ENCODE measurements at places on chromosomes 2 and 18.

DNA sequence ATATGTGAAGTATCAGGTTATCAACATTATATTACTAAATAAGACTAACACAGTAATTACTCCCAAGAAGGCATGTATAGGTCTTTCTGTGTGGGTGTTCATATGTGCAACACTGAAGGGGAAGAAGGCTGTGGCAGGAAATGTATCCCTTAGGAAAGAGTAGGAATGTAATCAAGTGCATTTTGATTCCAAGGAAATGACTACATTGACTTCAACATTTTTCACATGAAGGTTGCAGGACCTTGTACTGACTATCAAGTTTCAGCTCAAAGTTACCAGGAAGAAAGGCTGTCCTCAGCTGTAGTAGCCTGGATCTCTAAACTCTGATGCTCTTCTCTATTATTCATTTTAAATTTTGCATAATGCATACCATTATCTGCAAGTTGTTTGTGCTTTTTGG lies 680.8 kb downstream of the NYAP2 start:
- no peak for DNase-seq

GRCh38 chr2:28601616-28602015 lies 105.8 kb downstream of the PLB1 start:
- no peak for DNase-seq

DNA sequence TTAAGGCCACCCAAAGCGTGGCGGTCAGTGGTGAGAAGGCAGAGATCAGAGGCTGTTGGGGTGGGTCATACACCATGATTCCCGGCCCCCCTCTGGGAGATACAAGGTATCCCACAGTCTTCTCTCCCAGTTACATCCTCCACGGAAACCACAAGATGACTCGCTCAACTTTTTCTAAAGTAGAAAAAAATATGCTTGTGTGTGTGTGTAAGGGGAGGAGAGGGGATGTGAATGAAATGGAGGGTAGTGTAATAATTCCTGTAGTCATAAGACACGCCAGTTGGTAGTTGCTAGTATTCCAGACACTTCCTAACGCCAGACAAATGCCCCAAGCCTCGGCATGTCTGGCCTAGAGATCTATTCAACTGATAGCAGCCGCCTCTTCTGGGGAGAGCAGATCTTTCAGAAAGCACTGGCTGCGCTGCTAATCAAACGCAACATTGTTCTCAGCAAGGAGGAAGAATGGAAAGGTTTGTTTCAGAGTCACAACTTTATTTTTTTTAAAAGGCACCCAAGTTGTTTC lies 143.5 kb downstream of the TGIF1 start:
- DNase-seq = no peak

DNA sequence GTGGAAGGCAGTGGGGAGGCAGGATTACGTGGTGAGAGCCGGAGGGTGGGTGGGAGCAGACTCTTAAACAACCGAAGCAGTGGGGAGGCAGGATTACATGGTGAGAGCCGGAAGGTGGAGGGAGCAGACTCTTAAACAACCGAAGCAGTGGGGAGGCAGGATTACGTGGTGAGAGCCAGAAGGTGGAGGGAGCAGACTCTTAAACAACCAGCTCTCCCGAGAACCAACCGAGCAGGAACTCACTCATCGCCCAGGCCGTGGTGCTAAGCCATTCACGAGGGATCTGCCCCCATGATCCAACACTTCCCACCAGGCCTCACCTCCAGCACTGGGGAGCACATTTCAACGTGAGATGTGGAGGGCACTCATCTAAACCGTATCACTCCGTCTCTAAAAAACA lies 87.7 kb downstream of the RTP5 start:
- DNase-seq = no peak

GRCh38 chr18:34509163-34509562 lies 200.9 kb upstream of the DTNA start:
- no peak for DNase-seq

DNA sequence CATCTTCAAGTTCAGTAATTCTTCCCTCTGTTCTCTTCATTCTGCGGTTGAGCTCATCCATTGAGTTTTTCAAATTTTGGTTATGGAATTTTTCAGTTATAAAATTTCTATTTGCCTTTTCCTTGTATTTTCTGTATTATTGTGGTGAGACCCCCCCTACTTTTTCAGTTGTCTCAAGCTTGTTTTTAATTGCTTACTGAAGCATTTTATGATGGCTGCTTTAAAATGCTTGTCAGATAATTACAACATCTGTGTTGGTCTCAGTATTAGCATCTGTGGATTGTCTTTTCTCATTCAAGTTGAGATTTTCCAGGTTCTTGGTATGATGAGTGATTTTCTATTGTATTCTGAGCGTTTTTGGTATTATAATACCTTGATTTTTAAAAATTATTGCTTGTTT lies 121.2 kb upstream of the REV1 start:
- no peak for DNase-seq

- no peak for DNase-seq
Observed at GRCh38 chr2:225865468-225865867, 466.0 kb downstream of the NYAP2 start.

- no peak for DNase-seq
Observed at GRCh38 chr2:168727904-168728470, 74.5 kb upstream of the NOSTRIN start.

GRCh38 chr18:48375150-48375800 lies 33.9 kb downstream of the ZBTB7C start:
- no peak for DNase-seq

DNA sequence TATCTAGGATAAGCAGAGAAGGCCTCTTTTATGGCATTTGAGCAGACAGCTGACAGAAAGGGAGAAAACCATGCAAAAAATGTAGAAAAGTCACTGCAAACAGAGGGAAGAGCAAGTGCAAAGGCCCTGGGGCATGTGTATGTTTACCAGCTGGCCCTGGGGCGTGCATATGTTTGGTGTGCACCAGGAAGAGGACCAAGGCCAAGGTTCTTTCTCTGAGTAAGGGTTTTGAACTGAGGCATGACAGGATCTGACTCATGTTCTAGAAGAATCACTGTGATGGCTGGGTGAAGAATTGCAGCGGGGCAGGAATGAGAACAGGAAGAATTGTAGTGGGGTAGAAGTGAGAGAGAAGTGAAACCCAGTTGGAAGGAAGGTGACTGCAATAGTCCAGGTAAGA lies 69.6 kb downstream of the STEAP3 start:
- no peak for DNase-seq

DNA sequence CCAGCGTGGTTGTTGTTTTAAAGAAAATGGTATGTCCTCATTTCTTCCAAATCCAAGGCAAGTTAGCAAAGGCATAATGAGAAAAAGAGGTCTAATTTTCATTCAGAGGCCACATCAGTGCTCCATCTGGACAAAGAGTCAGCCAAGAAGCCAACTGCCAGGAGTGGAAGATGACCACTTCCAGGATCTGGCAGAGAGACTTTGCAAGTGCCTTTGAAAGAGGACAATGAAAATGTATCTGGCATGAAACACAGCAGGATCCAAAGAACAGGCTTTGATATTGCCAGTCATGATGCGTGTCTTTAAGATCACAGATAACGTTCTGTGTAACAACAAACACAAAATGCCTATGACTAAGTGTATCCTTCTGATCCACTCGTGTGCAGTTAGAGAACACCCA lies 82.8 kb downstream of the AFF3 start:
- DNase-seq = no peak

GRCh38 chr2:183901931-183902330 lies 696.4 kb upstream of the ZNF804A start:
- DNase-seq = no peak

- DNase-seq = no peak
Observed at GRCh38 chr2:147231607-147232006, 613.2 kb upstream of the ACVR2A start.

GRCh38 chr2:20065885-20066602 lies 14.6 kb upstream of the LAPTM4A start:
- no peak for DNase-seq

GRCh38 chr18:44216169-44216568 lies 464.5 kb upstream of the SETBP1 start:
- no peak for DNase-seq

DNA sequence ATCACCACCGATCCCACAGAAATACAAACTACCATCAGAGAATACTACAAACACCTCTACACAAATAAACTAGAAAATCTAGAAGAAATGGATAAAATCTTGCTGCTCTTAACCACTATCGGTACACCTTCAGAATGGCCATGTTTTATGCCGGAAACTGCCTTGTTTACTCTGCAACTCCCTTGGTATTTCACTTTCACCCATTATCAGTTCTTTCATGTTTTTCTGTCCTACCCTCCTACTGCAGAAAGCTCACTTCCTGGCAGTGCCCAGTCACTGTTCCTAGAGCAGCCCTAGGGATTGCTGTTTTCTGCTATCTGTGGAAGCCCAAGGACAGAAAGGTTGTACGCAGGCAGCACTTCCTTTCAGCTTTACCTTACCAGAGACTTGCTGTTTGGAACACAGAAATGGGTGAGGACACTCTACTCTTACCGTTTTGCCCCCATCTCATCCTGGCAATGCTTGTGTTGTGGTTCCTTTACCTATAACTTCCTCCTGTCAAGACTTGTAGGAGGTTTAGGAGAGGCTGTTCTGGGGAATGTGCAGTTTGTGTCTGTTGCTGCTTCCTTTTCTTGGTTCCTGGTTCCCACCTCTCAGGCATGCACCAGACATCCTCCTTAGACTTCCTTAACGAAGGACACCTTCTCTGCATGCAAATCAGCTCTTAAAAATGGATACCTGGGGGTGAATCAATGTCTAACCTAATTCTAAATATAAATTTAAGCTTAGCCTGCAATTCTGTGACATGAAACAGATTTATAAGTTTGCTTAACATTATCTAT lies 394.4 kb downstream of the SPAG16 start:
- DNase-seq = no peak

DNA sequence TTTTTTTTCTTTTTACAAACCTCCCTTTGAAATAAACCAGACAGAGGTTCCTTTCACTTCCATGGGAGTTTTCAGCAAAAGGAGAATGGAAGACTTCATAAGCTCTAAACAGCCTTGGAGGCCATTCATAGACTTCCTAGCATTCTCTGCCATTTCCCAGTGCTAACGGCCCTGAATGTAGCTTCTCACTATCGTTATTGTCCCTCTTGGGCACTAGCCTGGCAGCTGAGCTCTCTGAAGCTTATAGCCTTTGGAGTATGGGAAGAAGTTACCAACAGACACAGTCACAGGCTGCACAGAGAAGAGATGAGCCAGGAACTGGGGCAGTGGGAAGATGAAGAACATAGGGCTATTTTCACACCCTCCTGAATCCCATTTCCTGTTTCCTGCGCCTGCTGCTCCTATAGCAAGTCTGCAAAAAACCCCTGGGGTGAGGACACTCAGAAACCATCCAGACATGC lies 29.1 kb upstream of the EPC2 start:
- DNase-seq = no peak

DNA sequence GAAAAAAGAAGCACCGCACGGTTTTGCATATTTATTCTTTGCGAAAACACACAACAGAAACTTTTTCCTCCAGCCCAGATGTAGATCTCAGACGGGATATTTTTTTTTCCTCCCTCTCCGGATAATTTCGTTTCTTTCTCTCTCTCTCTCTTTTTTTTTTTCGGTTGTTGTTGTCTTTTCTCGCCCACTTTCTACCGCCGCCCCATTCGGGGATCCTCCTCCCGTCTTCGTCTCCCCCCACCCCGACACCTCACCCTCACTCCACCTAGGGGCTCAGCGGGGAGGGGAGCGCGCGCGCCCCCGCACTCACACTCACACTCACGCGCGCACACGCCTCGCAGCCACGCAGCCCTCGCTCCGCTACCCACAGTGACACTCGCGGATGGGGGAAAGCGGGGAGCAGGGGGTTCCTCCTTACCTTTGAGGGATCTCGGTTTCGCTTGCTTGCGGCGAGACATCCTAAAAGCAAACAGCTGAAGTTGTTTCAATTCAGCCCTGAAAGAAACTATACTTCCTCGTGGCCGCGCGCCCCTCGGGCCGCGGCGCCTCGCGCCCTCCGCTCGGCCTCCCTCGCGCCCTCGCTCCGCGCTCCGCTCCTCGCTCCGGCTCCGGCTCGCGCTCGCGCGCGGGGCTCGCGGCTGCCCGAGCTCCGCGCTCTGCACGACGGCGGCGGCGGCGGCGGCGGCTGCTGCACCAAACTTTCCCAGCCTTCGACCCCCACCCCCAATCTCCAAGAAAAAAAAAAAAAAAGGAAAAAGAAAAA lies 1.3 kb downstream of the ZNF521 start:
- no peak for DNase-seq

DNA sequence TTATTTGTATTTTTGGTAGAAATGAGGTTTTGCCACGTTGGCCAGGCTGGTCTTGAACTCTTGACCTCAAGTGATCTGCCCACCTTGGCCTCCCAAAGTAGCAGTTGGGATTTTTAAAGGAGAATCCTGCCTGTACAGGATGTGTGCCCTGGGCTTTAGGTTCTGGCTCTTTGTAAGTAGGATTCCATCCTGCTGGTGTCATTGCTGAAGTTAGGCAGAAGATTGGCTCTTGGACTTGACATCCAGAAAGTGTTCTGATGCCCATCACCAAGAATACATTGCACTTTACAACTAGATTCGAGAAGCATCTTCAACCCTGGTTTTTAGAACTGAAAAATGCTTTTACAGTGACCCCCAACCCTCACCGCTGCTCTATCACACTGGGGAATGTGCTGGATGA lies 4.4 kb upstream of the TWIST2 start:
- DNase-seq = no peak

GRCh38 chr2:168780669-168781071 lies 21.8 kb upstream of the NOSTRIN start:
- DNase-seq = no peak

GRCh38 chr2:145026456-145027455 lies 506.8 kb upstream of the ZEB2 start:
- DNase-seq = no peak

GRCh38 chr2:156437931-156438410 lies 1.8 kb downstream of the GPD2 start:
- DNase-seq = no peak

GRCh38 chr2:219533930-219534661 lies 9.5 kb downstream of the CHPF start:
- no peak for DNase-seq

- DNase-seq = no peak
Observed at GRCh38 chr2:66433945-66434678, 813 bp upstream of the MEIS1 start.

DNA sequence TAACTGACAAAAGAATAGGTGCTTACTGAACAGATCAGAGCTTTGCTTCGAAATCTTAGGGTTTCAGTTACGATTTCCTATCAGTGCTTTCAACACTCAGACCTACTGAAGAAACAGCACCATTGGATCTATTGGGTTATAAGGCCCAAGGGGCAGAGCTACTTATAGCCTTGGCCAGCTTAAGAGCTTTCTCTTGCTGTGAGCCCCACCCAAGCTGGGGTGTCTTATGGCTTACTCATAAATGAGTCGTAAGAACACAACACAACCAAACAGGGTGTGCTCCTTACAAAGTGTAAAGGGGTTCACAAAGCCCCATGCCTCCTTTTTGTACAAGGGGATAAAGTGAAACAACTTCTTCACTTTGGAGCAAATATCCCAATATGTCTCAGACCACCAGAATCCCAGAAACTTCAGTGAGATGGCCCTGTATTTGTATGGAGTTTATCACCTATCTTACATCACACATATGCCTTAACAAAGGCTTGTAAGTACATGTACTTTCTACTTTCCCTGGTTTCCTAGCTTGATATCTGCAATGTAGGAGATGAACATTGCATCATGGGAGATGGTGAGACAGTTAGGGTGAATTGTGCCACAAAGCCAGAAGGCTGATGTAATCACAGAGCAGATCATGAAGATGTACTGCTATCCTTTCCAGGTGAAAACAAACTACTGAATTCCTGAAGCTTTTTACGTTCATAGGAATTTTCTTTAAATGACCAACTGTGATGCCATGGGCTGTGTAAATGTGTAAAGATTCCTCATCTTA lies 115.5 kb upstream of the GLI2 start:
- DNase-seq = no peak

Data from activated CD8-positive, alpha-beta memory T cell treated with anti-CD3 and anti-CD28 coated beads for 48 hours (primary cell).